ENCODE measurements at places on chromosomes 1 and 21.

DNA sequence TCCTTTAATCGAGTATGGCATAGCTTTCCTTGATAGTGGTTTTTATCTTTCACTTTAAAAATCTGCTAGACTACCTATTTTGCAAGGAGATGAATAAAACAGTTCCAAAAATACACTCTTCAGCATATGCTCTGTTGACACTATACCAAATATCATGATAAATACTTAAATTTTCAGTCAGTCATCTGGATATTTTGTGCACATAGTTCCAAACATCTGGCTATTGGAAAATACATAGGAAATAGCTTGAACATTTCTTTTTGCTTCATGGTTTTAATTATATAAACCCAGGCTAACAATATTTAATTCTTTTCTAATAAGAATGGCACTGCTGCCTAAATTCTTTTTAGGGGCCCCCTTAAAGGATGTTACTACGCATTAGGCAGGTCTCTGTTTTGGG lies 342.1 kb downstream of the NEGR1 start:
- no peak for DNase-seq

GRCh38 chr1:151047591-151047924 lies at the start of gene C1orf56:
Gene C1orf56, plus strand, starts transcription at chr1:151047751. Its CDS starts 97 bp downstream, at chr1:151047848.
- DNase-seq: no peak

GRCh38 chr1:14009582-14009981 lies 309.6 kb downstream of the PRDM2 start:
- DNase-seq: no peak

GRCh38 chr1:26761217-26761616 lies 26.5 kb upstream of the PIGV start:
- DNase-seq: no peak

DNA sequence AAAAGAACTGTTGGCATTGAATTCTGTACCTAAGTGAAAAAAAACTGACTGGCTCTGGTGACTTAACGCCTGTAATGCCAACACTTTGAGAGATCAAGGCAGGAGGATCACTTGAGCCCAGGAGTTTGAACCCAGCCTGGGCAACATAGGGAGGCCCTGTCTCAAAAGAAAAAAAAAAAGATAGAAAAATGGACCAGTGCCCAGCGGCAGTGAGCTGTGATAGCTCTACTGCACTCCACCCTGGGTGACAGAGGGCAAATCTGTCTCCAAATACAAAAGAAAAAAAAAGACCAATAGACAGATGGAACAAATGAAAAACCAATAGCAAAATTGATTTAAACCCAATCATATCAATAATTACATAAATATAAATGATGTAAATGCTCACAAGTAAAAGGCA lies 674 bp upstream of the AKR7A3 start:
- no peak for DNase-seq

GRCh38 chr1:150981177-150981804 lies 801 bp upstream of the ANXA9 start:
- DNase-seq: no peak

- no peak for DNase-seq
These were observed 244.3 kb downstream of the PTPRC start for GRCh38 chr1:198883184-198883583.

- DNase-seq: no peak
These were observed 171.1 kb upstream of the CSF3R start for GRCh38 chr1:36653850-36654249.

DNA sequence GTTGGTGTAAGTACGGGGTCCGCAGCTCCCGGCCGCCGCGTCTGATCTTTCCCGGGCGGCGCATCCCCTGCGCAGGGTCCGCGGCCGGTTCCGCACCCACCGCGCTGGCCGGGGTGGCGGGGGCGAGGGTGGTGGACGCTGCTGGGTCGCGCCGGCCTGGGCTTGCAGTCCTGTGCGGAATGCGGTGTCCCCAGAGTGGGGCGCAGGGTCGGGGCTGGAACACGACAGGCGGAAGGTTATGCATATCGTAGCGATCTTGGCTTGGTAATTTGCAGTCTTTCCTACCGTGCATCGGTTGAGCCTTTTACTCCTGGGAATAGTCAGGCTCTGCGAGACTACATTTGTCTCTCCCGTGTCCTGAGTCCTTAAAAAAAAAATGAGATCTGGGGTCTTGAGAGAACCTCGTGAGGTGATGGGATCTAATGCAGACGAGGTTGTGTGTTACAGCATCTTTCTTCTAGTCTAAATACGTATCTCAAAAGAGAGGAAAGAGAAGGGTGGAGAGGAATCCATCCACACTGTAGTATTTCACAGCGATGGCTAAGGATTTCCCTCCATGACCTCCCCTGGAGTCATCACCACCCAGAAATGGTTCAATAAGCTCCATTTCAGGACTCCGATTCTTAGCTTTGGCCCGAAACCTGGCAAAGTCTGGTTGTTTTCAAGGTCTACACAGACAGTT lies 572 bp downstream of the ATP1B1 start:
- no peak for DNase-seq

GRCh38 chr1:221594576-221594975 lies 147.3 kb downstream of the DUSP10 start:
- no peak for DNase-seq

GRCh38 chr1:34331020-34331926 lies 154.6 kb downstream of the C1orf94 start:
- no peak for DNase-seq

DNA sequence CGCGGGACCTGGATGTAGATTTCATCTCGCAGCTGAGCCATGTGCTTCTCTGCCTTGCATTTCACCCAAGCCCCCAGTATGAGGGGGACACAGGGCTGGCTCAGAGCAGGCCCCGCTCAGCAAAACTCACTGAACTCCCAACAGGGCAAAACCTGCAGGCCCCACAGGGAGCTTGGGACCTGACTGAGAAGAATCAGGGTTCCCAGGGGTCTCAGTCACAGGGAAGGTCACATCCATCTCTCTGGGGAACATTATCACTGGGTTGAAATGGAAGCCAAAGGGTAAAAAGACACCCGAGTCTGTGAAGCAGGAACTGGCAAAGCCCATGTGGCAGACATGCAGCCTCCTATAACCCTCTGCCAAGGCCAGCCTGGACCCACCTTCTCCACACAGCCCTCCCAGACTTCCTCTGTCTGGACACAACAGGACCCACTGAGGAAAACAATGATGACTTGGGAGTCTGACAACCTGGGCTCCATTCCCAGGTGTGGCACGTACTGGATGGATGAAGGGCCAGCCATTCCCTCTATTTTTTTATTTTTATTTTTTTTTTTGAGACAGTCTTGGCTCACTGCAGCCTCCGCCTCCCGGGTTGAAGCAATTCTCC lies 11.7 kb downstream of the HSPG2 start:
- no peak for DNase-seq

GRCh38 chr1:62397301-62397700 lies 39.5 kb upstream of the USP1 start:
- no peak for DNase-seq

DNA sequence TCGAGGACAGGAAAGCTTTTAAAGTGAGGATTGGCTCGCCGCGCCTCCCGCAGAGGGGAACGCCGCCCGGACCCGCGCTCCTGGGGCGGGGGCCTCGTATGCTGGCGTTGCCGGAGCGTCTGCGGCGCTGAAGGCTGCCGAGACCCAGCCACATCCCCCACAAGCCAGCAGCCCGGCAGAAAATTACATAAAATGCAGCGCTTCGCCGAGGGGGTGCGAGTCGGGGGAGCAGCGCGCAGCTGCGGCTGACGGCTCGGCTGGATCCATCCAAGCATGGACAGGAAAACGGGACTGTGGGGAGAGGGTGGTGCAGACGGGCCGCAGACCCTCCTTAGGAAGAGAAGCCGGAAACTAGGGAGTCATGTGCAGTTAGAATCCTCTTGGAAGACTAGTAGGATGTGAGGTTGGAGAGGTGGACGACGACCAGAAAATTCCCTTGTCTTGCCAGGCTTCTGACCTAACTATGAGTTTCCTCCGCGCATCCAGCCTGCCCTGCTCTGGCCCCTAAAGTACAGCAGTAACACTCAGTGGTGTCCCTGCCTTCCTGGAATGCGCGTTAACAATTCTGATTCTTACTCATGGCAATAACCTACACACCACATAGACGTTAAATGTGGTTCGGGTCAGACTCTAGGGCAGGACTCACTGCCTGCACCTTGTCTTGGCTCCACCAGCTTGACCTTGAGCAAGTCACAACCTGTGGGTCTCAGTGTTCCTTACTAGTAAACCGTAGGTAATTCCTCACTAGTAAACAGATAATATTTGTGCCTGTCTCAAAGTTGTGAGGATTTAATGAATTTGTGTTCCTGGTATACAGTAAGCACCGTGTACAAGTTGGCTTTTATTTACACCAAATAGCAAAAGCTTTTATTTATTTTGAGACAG lies 953 bp upstream of the BRWD1 start:
- peak; percentile 34 for DNase-seq

DNA sequence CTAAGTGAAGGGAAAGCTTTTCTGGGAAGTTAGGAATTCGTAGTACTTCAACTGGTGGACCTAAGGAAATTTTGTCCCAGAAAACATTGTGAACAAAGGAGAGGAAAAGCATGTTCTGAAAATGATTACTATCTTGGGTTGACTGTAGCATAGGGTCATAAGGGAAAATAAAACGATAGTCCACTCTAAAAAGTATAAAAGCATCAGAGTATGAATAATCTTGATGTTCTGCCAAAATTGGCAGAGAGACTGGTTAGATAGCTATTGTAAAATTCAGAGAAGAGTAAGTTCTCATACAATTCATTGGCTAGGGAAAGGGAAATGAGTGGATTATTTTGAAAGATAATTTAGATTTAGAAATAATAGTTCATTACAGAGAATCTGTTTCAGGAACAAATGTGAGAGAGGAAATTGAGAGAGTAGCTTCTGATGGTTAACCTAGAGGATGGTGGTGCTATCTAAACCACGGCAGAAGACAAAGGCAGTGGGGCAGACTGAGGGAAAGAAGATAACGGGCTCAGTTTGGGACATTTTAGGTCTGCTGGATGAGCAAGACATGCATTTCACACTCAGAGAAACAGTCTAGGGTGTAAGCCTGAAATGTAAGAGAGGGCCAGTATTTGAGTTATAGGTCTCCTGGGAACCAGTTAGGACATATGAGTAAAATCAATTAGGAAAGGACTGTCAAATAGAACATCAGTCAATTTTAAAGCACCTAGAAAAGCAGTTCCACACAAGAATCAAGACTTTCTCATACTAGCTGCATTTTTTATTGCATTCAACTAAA lies 799.3 kb upstream of the CXADR start:
- DNase-seq: no peak

GRCh38 chr1:243481101-243481500 lies 225.3 kb downstream of the SDCCAG8 start:
- no peak for DNase-seq

- DNase-seq: no peak
These were observed 394.0 kb downstream of the NPHP4 start for GRCh38 chr1:5597991-5598823.

DNA sequence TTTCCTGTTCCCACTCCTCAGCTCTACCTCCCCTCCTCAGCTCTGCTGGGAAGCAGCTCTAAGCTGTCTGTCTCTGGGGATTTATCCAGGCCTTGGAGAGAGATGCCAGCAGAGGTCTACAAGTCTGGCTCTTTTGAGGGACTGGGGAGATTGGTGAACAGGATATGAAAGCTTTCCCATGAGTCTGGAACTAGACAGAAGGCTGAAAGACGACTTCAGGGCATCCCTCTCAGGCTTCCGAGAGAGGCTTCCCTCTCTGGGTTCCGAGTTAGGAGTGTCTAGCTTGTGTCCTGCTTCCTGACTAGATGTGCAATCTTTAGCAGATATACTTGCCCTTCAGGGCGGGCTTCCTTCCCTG lies 733 bp downstream of the TMEM35B start:
- DNase-seq: no peak

DNA sequence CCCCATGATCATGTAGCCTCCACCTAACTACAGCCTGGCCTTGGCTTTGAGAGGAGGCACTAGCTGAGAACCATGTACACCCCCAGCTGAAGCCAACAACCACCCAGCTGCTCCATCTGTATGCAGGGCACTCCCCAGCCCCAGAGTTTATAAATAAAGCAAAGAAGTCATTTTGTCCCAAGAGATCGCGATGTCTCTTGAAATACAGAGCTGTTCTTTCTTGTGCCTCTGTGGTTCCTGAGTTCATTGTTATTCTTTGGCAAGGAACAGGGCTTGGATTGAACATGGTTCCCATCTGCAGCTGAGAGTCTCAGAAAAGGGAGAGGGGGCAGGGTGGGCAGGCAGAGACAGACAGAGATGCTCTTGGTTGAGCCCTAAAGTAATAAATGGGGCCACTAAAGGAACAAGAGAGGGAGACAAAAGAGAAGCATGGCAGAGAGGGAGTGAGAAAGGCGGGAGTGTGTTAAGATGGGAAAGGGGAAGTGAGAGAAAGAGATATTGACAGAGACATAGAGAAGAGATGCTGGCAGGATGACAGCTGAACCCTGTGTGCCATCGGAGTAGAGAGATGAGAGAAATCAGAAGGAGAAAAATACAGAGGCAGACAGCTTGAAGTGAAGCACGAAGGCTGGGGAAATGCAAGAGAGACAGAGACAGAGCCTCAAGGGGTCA lies 63.3 kb downstream of the TNR start:
- DNase-seq: no peak

DNA sequence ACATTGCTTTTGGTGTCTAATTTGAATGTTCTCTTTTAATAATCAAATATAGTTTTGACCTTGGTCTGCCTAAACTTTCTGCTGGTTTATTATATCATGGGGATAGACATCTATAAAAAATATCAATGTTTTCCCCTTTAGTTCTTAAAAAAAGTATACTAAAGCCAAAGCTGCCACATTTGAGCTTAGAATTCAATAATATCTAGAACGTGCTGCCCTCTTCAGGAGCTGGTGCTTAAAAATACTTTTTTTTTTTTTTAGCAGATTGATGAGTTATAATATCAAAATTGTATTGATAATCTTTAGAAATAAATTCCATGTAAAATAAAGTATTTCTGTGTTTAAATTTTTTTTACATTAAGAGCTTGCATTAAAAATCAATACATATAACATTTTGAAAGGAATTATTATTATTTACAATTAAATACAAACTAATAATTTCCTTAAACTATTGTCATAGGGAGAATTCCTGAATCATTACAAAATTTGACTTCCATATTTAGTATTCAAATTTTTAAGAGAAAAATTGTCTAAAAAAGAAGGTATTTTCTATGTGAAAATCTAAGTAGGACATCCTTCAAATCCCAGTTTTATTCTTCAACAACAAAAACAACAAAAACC lies 40.1 kb upstream of the ADGRL2 start:
- DNase-seq: no peak

GRCh38 chr1:86205741-86206140 lies 49.2 kb upstream of the COL24A1 start:
- no peak for DNase-seq

DNA sequence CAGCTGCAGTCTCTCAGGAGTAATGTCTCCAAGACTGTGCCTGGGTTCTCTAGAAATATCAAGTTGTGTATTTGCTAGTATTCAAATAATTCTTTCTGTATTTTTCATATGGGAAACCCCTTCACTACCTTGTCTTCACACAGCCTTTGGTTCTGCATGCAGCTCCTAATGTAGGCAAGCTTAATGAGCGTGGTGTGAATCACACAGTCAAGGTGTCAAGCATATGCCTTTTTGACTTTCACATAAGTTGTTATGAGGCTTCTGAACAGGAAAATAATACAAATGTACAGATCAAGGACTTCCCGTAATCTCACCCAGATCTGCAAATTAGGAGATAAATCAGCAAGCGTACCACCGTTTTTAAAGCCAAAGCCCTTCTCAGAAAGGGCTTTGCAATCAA lies at the start of gene FCRL3:
Gene FCRL3 (minus strand): TSS at position 38 of the 400 bp plus-strand sequence. CDS start 280 bp downstream, outside the sequence.
- DNase-seq: no peak

- DNase-seq: no peak
These were observed 5.1 kb upstream of the TEDDM1 start for GRCh38 chr1:182405578-182405977.

GRCh38 chr1:56639211-56639610 lies 5.9 kb upstream of the PRKAA2 start:
- DNase-seq: no peak

Data from stimulated activated CD4-positive, alpha-beta T cell treated with anti-CD3 and anti-CD28 coated beads, TNF-alpha, amount 100 ng/mL, for 48 hours (primary cell).